ENCODE measurements at places on chromosomes 13 and 19. TPM values are rescaled to one million over a fixed set of nuclear protein-coding genes. Genes with fewer than 3 reads are reported as not detected.
A peak's percentile ranks its signal among the peaks of the same experiment; 100 is the strongest.

DNA sequence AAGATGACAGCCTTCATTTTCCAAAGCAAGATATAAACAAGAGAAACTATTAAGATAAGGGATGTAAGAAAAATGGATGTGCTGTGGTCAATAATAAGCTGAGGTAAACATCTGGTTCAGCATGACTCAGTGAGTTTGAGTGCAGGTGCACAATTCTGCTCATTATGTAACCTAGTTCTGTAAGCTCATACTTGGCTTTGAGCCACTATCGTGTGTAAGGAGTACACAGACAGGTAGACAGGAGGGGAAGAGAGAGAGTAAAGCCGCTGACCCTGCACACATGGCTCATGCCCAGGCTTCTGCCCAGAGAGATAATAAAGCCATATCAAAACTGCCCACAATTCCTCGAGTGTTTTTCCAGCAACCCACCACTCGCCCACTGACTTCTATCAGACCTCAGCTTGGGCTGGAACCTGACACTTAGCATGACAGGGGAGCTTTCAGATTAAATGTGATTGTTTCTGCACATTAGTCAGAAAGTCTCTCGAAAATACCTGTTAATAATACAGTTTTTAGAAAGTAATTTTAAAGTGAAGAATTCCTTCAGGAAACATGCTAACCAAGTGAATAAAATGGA is 51.7 kb downstream of the ZNF91 start:
- DNase-seq: no peak

DNA sequence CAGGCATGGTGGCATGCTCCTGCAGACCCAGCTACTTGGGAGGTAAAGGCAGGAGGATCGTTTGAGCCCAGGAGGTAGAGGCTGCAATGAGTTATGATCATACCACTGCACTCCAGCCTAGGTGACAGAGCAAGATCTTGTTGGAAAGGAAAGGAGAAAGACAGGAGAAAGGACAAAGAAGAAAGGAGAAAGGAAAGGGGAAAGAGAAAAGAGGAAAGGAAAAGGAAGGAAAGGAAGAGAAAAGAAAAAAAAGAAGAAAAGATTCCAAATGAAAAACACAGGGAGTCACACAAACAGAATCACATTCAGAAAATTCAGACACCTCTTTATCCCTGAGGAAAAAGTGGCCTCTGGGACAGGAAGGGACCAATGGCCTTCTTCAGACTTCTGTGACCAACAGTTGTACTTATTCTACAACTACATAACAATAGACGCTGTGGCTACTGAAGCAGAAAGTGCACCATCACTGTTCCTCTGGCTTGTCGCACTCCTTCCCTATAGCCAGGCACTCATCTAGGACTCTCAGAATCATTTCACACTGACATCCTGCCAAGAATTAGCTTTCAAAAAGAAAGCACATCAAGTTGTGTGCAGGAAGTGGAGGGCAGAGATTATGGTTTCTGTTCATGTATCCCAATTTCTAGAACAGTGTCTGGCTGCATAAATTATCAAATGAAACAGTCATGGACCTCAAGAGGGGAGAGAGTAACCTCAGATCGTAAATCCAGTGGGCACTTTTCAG is 5.9 kb downstream of the MTMR6 start:
- no peak for DNase-seq

- no peak for DNase-seq
These were observed 31.5 kb upstream of the MYO16 start for GRCh38 chr13:108597943-108598342.

GRCh38 chr13:46796129-46796514 is 839 bp downstream of the ESD start:
- no peak for DNase-seq

GRCh38 chr13:23776698-23777574 is 112.3 kb downstream of the MIPEP start:
- no peak for DNase-seq

GRCh38 chr13:112587764-112588489 is at the start of gene TUBGCP3:
Gene TUBGCP3 (minus strand): TSS chr13:112588153. CDS start chr13:112587980, 173 bp downstream.
- peak; percentile 41 for DNase-seq

- DNase-seq: no peak
These were observed 44.3 kb downstream of the COLGALT1 start for GRCh38 chr19:17599780-17600179.

- no peak for DNase-seq
These were observed 17.7 kb upstream of the SPACA4 start for GRCh38 chr19:48588670-48589401.

- DNase-seq: no peak
These were observed 7.8 kb upstream of the KLF16 start for GRCh38 chr19:1871140-1871597.

DNA sequence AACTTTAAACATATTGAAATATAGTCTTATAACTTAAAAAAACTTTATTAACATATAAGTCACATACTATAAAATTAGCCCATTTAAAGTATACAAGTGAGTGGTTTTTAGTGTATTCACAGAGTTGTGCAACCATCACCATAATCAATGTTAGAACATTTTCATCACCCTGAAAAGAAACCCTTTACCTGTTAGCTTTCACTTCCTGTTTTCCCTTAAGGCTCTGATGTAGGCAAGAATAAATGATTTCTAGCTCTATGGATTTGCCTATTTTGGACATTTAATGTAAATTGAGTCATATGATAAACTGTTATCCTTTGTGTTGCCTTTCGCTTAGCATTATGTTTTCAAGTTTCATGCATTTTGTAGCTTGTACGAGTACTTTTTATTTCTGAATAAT is 15.6 kb downstream of the ZNF568 start:
- DNase-seq: no peak

DNA sequence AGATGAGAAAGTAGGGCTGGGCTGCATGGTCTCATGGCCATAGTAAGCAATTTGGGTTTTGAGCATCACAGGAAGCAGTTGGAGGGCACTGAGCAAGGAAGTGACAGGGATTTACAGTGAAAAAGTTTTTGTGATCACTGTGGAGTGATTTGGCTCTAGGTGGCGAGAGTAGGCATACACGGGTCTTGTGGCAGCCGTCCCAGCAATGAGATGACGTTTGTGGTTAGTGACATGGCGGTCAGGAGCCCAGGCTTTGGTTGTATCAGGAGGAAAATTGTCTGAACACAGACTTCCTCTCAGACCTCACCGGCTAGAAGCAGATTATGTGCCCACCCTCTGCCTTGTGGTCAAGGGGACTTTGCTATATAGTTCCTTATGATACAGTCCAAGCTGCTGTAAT is 3.3 kb downstream of the ZNF444 start:
- DNase-seq: no peak

Gene ATXN8OS
- not detected for total RNA-seq

Gene BST2
- 210 TPM for total RNA-seq

Measured in pulmonary artery endothelial cell (primary cell).